LHCN-M2 (cell line): ENCODE measurements at places on chromosomes 12 and 14.

DNA sequence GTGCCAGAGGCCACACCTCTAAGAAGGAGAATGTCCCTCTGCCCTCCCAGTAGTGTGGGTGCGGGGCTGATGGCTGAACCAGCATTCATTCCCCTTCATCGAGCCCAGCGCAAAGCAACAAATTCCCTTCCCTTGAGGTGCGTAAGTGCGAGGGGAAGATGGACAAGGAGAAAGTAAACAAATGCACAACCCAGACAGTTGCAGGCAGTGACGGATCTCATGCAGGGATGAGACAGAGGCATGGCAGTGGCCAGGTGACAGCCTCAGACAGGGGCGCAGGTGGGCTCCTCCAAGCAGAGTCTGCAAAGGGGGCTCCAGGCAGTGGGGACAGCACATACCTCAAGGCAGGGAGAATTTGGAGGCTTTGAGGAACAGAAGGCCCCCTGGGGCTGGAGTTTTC, 2.3 kb upstream of the MYL2 start:
- DNase-seq: no peak

DNA sequence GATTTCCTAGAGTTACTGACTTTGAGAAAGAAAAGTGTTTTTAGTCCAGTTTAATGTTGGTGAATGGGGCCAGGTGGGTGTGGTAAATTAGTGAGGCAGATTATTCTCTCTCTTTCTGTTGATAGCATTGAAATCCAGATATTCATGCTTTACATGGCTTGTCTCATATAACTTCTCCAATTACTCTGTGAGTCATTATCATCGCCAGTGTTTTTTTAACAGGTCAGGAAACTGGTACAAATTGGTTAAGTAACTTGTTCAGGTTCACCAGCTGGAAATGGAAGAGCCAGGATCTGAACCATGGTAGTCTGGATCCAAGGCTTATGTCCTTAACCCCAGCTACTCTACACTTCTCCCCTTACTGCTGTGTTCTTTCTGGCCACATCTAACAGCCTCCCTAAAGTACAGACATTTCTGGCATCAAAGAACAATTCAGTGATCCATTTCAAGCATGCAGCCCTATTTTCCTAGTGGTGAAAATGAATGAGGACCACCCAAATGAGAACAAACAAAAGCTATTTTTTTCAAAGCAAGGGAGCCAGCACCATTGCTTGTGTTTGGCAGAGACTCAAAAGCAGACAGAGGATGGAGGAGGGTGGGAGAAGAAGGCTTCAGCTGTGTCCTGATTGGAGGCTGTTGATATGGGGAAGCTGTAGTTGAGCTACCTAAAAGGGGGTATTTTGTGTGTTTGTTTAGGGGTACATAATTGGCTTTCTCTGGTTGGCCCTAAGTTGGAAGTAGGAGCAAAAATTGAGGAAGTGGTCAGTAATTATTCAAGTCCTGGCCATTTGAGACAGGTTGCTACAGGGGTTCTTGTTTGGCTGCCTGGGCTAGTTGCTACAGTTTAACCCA, 1.7 kb downstream of the IRAK3 start:
- peak; percentile 46 for DNase-seq

GRCh38 chr12:43151441-43151981, 400.5 kb downstream of the ADAMTS20 start:
- DNase-seq: no peak

GRCh38 chr14:78282437-78282836, 112.3 kb downstream of the NRXN3 start:
- no peak for DNase-seq

GRCh38 chr12:111093428-111094142, 173.2 kb upstream of the MYL2 start:
- no peak for DNase-seq

DNA sequence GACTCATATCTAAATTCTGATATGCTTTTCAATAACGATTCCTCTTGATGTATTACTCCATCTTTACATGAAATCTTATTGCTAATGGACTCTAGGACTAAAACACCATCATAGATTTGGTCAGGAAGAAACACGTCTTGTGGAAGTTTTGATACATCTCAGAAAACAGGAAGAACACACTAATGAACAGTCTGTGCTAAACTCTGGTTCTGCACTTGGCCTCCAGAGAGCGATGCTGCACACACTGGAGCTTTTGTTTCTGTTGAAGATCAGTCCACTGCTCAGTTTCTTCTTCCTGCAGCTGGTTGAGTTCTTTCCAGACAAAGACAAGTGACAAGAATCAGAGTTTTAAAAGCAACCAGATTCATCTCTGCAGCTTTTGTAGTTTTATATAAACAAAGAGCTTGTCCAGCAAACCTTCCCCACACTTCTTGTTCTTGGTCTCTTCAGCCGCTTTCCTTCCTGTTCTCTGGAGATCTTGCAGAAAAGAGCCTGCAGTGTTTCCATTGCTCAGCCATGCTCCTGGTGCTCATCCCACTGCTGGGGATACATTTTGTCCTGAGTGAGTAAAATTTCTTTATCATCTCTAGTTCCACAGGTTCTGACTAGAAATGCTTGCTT, 229.1 kb upstream of the OR4E1 start:
- no peak for DNase-seq

GRCh38 chr14:67253076-67253635, 11.9 kb downstream of the PALS1 start:
- DNase-seq: no peak

DNA sequence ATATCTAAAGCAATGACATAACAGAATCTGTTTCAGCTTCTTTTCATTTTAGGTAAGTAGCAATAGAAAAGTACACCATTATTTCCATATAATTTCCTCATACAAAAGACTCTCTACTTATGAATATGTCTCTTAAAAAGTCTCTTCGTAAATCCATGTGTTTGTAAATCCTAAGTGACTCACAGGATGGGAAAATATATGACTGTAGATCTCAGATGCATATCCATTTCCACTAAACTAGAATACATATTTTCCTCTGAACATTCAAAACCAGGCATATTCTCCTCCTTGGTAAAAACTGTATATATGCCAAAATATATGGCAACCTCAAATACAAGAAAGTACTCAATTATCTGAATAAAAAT, 93.6 kb downstream of the TXNDC16 start:
- DNase-seq: peak; percentile 73
